Activated T-cell treated with anti-CD3 and anti-CD28 coated beads, Interleukin-2, amount 50 U/mL, for 4 hours (primary cell): ENCODE measurements at places on chromosomes 2 and 18. TPM values are rescaled to one million over a fixed set of nuclear protein-coding genes. Genes with fewer than 3 reads are reported as not detected.

Gene CNTNAP5
- not detected for total RNA-seq

Gene GAD1
- 2.6 TPM for total RNA-seq

Gene UGT1A7
- total RNA-seq = 0.10 TPM

Gene GKN2
- not detected for total RNA-seq

Gene MOB1A
- total RNA-seq = 171 TPM

Gene VAMP8
- total RNA-seq = 64.6 TPM

Gene LYPD6
- not detected for total RNA-seq

Gene MAP3K19
- not detected for total RNA-seq

Gene ANKRD30B
- not detected for total RNA-seq

Gene TMEM178A
- not detected for total RNA-seq
